ENCODE measurements at places on chromosomes 7 and 10.

- DNase-seq = no peak
These were observed 229.1 kb upstream of the AKR1E2 start for GRCh38 chr10:4596951-4597350.

GRCh38 chr10:30759423-30759822 lies 129.9 kb upstream of the LYZL2 start:
- no peak for DNase-seq

GRCh38 chr10:44356139-44357022 lies 28.5 kb downstream of the CXCL12 start:
- DNase-seq = no peak

DNA sequence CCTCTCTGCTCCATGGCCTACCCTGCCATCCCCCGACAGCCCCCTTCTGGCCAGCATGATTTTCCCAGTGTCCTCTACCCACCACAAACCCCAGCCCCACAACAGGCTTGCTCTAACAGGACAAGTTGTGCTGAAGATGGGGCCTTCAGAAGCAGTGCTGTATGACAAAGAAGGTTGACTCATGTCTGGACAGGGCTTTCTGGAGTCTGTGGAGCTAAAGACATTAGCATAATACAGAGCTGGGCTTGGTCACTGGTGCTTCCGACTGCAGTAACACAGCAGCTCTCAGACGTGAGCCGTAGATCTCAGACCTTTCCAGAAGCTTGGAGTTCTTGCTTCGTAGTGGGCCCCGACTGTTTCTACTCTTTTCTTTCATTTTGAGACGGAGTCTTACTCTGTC lies 100.5 kb downstream of the GTF2IRD1 start:
- no peak for DNase-seq

GRCh38 chr10:88417387-88418030 lies 165.6 kb downstream of the RNLS start:
- DNase-seq = no peak

DNA sequence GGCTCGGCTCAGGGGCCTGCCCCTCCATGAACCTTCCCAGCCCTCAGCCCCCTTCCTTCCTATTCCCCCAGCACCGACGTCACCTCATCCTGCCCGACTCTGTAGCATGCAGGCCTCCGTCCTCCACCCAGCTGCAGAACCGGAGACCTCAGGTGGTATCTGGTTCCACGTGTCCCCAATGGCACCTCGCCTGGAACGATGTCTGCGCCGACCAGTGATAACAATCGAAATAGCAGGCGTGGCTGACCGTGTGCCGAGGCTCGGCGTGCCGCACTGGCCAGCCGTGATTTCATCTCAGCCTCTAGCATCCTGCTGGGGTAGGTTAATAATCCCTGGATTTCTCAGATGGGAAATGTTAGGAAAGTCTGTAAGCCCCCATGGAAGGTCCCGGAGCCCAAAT lies 171.7 kb downstream of the CUX1 start:
- DNase-seq = no peak

DNA sequence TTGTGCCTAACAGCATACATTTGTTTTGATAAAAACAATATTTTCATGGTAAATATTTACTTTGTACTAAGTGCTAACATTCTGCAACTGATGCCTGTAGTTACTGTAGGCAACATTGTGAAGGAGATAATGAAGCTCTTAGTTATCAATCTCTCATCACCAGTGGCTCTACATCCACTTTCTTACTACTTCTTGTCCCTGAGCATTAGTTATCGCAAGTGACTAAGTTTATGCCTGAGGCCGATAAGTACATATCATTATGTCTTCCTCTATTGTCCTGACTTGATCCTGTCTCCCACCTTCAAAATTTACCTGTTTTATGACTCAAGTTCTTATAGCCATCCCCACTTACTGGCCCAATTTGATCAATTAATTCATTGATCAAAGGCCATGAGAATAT lies 63.6 kb downstream of the MACC1 start:
- no peak for DNase-seq

DNA sequence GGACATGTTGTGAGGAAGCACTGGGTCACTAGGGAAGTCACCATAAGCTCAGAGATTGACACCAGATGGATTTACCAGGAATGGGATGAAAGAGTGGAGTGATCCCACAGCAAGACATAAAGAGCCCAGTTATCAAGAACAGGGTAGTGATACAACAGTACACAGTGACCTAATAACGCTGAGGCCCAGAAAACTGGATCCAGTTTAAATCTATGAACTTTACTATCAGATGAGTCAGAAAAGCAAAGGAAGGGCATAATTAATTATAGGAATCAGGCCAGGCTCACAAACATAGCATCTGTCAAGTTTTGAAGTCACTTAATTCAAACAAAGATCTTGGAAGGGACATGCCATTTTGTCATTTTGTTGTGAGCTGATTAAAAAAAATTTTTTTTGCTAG lies 73.5 kb downstream of the LRRN3 start:
- no peak for DNase-seq

GRCh38 chr10:19154375-19154774 lies 105.8 kb downstream of the MALRD1 start:
- no peak for DNase-seq

Data from stimulated activated CD4-positive, alpha-beta T cell treated with anti-CD3 and anti-CD28 coated beads, TNF-alpha, amount 100 ng/mL, for 1 hour (primary cell).